Activated T-helper 1 cell treated with anti-CD3 and anti-CD28 coated beads, Interleukin-2, amount 50 U/mL, for 16 hours (primary cell): ENCODE measurements at places on chromosomes 12 and 14.

DNA sequence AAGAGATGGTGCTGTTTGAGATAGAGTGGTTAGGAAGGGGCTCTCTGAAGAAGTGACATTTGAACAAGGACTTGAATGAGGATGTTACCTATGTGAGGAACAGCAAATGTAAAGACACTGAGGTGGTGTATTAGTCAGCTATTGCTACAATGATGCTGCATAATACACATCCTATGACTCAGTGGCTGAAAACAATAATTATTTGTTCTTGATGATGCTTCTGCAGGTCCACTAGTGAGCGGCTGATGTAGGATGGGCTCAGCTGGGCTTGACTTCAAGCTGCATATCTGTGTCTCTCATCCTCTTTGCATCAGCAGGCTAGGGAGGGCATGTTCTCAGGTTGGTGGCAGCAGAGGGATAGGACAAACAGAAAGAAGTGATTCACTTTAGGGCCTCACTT is 21.4 kb upstream of the CLMN start:
- DNase-seq: no peak

DNA sequence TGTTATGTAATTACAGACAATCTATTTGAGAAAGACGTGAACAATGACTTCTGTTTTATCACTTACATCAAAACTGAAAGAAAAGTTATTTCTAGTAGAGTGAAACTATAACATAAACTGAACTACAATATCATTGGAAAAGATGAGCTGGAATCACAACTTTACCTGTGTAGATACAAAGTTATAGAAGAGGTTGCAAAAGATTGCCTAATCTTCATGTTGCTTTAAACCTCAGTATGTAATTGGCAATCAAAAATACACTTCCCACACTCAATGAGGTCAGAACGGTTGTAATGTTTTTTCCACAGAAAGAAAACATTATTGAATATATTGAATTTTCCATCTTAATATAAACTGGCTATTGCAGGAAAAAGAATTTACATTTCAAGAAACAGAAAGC is 37.7 kb upstream of the GXYLT1 start:
- DNase-seq: no peak

DNA sequence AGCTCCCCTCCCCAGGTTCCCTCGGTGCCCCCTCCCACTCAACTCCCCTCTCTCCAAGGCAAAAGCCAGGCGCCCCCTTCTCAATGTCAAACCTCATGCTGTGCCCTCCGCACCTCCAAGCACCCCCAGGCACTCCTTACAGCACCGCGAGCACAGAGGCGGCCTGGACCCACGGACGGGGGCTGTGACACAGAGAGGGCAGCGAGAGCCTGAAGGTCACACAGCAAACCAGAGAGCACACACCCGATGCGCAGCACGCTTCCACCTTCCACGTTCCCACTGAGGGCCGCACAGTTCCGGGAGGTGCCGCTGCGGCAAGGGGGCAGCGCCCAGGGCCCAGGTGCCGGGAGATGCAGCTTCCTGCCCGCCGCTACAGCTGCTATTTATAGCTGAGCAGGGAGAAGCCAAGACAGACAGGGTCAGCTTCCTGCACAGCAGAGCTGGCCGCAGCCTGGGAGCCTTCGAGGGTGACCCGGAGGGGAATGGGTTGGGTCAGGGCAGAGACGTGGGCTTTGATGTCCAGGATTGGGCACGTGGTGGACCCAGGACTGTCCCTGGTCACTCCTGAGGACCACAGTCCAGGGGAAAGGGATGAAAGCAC is 12.9 kb downstream of the NCOR2 start:
- no peak for DNase-seq

DNA sequence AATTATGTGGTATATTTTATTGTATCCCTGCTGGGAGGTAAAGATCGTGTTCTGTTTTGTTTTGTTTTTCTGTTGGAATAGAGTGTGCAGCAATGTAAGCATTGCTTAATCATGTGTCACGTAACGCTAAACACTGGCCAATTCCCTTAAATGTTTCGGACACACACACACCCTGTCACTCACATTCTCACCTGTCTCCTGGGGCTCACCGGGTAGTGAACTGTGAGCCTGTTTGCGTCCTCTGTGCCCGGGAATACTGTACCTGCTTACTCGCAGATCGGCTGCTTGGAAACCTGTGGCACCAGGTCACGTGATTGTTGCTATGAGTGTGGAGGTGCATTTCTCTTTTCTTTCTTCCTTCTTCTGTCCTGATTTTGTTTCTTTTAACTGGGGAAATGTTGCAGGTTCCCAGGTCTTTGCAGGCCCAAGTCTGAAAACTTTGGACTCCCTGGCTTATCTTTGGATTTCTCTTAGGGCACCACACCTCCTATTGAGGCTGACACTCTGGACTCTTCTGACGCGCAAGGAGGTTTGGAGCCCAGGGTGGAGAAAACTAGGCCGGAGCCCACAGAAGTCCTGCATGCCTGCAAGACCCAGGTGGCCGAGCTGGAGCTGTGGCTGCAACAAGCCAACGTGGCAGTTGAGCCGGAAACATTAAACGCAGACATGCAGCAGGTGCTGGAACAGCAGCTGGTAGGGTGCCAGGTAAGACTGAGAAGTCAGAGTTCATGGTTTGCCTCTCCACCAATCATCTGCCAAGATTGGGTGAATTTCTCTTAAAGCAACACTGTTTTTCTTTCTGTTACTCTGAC is 181.1 kb downstream of the ESR2 start:
- no peak for DNase-seq

DNA sequence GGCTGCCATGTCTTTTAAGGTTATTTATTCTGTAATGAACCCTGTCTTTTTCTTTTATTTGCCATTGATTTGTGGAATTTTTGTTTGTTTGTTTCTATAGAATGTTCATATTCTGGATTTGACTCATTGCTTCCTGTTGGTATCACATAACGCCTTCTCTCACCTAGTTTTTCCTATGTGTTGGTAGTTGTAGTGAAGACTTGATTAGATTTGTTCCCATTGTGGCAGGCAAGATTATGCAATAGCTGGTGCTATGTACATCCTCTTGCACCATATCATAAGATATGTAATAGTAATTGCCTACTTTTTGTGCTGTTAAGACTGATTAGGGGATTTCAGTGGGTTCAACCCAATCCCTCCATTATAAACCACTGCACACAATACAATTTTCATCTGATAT is 3.9 kb upstream of the KRT6B start:
- DNase-seq: no peak

DNA sequence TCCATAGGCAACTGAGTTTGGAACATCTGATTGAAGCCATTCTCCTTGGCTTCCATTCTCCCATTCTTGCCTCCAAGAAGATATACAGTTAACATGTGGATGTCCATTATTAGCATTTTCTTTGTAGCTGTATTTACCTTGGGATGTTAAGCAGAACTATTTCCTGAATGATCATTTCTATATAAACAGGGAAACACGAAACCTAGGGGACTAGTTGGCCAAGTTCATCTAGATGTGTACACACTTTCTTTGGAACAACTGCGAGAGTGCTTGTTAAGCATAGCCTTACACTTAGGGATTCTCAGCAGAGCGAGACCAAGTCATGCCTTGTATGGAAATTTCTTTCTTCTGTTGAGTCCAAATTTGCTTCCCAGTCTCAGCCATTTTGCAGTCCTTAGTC is 42.1 kb downstream of the DRAM1 start:
- DNase-seq: no peak

GRCh38 chr12:124518051-124518932 is 49.1 kb downstream of the NCOR2 start:
- no peak for DNase-seq
